Suprapubic skin (tissue), 4 donors: ENCODE measurements at places on chromosomes 11 and 22.

DNA sequence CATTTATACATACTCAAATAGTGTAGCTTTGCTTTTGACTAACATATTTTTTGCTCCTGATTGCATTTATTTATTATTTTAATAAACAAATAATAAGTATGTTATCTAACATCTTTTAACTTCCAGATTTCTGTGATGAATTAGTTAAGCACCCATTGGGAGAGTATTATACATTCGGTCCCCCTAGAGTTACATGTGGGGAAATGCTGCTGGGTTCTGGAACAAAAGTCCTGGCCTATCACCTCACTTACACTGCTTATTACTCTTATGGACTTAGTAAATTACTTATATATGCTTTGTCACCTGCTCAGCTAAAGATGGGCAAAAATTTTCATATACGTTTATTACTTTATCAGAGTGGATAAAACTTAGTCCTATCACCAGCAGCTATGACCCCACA lies 1163.0 kb downstream of the FAM181B start:
- no peak for DNase-seq

DNA sequence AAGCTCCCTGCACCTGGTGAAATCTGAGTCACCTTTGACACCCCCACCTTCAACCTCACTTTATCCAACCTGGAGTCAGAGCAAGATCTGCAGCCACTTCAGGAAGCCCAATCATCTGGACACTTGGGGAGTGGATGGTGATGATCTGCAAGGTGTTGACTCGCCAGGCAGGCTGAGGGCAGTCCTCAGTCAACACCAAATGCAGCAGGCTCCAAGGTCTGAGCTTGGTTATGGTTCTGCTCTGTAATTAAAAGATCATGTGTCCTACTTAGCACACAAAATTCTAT lies 446.9 kb downstream of the BRD1 start:
- peak; percentile 8 for DNase-seq

- DNase-seq = no peak
Observed at GRCh38 chr11:28616160-28616965, 508.2 kb downstream of the METTL15 start.

DNA sequence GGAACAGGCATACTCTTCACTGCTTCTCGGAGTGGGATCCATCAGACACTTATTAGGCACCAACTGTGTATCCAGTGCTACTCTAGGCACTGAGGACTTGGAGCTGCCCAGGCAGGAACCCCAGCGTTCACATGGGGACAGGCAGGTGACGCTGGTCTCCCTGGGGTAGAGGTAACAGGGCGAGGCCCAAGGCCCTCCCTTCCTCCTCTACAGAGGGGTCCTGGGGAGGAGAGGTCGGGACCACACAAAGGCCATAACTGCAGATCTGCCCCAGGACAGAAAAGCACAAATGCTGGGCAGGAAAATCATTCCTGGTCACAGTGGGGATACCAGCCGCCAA lies 262.2 kb downstream of the BRD1 start:
- no peak for DNase-seq

- no peak for DNase-seq
Observed at GRCh38 chr11:1375955-1376258, 13.8 kb upstream of the BRSK2 start.

- DNase-seq = no peak
Observed at GRCh38 chr11:18798799-18799469, 7.3 kb upstream of the PTPN5 start.

DNA sequence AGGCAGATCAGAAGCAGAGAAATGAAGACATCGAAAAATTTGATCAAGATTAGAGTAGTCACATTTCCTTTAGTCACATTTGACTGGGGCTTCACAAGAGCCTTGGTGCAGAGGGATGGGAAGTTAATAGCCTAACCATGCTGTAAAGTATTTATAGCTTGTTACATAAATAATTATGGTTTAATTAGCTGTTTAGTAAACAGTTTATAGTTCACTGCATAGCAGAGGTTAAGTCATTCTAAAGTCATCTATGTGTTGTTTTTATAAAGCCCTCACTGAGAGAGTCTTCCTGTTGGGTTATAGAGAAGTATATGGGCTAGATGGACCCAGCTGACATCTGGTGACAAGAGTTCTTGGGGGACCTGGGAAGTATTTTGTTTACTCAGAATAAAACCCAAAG lies 47.1 kb downstream of the INSC start:
- no peak for DNase-seq

DNA sequence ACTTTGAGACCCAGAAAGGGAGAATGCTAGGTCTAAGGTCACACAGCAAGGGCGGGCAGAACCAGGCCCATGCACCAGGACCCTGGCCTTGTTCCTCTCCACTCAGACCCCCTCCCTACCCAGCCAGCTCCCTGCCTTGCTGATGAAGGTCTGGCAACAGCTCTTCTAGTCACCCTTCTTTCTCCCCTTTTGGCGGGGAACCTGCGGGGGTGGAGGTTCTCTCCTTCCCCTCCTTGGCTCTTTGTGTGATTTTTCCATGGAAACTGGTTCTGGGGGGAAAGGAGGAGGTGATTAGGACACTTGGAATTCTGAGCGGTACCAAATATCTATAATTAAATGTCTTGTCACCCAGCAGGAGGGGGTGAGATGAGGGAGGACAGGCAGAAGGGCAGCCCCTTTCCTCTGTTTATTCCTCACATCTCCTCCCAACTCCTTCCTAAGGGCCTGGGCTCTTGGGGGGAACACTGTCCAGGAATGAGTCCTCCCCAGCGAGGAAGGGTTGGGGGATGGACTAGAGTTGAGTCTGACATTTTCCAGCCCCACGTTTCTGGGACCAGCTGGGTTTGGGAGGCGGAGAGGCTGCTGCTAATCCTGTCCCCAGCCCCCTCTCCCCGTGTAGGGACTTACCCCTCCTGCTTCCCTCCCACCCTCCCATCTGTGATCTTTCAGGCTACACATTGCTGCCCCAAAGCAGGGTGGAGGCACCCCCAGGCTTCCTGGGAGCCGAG lies 7.4 kb downstream of the ARHGEF17 start:
- no peak for DNase-seq

- no peak for DNase-seq
Observed at GRCh38 chr11:125272821-125273220, 108.3 kb downstream of the PKNOX2 start.

DNA sequence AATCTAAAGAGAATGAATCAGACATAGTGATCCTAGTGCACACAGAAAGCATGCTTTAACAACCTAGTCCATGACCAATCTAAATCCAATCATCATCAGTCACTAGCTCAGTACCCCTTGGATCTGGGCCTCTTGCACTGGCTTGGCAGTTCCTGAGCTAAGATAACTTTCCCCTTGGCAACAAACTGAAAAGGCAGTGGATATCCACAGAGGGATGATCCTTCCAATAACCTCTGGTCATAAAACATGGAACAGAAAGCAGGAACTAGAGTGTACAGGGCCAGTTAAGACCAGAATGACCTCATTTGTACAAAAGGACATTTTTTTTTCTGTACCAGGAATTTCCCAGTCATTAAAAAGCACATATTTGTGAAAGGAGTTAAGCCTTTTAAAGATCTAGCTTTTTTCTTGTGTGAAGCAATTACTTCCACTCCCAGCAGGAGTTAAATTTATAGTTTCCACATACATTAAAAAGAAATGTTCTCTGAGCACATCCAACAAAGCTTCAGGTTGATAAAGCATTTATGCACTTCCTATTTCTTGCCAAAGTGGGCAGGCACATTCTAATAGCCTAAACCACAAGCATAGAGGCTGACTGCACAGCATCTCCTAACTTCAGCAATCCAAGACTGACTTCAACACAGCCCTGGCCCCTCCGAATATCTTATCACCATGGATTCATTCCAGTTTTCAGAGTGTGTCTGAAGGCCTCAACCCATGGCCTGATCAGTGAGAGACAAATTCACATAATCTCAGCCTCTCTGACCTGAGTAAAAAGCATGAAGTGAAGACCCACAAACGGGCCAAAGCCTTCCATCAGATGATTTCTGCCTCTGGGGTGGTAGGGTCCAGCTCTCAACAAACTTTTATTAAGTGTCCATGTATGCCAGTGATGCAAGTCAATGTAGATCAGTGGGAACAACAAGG lies 29.9 kb downstream of the GUCY1A2 start:
- no peak for DNase-seq

DNA sequence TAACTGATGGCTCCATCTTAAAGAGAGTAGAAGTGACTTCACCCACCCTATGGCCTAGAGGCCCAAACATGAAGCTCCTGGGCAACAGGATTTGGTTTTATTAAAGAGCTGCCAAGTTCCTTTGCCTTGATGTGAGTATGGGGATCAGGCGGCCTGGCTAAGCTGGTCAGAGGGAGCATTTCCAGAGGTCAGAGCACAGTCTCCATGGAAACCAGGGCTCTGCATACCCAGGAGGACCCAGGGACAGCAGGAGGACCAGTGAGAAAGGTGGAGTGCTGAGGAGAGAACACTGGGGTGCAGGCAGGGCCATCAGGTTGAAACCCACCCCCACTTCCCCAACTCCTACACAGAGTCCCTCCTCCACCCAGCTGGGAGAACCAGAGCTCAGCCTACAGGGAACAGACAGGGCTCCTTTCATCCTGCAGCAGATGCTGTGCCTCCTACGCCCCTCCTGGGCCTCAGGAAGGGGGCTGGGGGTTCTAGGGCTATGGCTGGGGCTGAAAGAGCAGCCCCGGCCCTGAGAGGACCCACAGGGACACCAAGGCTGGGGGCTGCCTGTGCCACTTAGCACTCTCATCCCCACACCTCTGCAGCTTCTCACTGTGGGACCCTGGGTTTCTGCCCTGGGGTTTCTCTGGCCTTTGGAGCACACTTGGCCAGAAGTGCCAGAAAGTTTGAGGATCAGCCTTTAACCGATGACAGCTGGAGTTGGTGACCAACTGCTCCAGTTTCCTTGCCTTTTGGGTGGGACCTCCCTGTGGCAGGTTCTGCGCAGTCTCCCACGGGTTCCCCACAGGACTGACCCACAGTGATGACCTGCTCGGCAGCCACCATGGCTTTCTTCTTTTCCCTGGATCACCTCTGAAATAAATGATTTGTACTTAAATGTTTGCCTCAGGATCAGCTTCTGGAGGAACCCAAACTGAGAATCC lies 13.8 kb upstream of the P2RY6 start:
- no peak for DNase-seq

GRCh38 chr22:22787151-22787550 lies 100.5 kb upstream of the IGLL5 start:
- no peak for DNase-seq

- DNase-seq = no peak
Observed at GRCh38 chr11:87961606-87962005, 213.6 kb downstream of the RAB38 start.

- DNase-seq = no peak
Observed at GRCh38 chr11:1370186-1371025, 19.3 kb upstream of the BRSK2 start.

DNA sequence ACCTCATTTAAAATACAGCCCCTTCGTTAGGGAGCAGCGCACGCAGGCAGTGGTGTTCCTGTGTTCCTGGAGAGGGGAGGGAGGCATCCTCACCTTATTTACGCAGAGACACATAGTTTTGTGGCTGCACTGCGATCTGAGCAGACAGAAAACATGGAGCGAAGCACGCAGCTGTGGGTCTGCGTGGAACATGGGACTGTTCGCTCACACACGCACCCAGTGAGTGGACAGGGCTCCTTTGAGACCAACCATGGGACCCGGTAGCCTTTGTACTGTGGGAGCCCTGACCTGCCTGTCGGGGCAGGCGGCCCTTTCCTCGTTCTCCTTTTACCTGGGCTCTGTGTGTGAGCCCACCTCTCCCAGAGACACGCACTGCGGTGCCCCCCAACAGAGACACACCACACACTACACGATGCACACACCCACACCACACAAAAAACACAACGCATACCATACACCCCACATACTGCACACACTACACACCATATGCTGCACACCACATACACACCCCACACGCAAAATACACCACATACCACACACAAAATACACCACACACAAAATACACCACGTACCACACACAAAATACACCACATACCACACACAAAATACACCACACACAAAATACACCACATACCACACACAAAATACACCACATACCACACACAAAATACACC lies 1245.7 kb downstream of the BRD1 start:
- no peak for DNase-seq

DNA sequence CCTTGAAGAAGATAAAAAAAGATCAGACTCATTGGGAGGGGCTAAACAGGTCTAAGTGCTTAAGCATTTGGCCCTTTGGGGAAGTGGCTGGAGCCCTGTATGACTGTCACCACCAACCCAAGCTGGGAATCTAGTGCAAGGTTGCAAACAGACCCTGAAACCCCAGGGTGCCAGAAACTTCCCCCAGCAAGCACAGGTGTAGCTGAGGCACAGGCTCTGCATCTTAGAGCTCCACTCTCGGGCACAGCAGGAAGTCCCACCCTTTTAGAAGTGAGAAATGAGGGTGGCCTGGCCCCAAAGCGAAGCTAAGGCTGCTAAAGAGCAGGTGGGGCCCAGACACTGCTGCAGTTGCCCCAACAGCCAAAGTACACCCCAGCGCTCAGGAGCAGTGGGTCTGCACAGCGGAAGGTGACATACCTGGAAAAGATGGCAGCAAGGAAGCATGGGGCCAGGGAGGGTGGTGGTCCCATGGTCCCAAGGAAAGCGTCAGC lies 5.8 kb upstream of the KDM2A start:
- no peak for DNase-seq

- DNase-seq = no peak
Observed at GRCh38 chr11:9362393-9362863, 22.0 kb upstream of the IPO7 start.

GRCh38 chr11:42571878-42572610 lies 739.8 kb upstream of the API5 start:
- DNase-seq = no peak

DNA sequence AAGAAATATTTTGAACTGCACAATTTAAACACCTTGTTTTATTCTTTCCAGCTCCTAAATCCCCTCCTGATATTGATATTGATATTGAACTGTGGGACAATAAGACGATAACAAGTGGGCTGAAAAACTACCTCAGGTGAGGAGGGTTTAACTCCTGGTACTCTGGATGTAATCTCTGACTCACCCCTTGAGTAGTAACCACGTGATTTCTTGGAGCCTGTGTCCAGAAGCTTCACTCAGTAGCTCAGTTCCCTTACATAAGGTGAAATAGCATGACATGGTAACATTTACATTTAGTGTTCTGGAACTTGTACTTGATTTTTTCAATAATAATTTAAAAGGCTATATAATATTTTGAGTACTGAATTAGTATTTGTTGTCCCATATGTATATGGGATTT lies 168.0 kb downstream of the PGR start:
- DNase-seq = no peak
